ENCODE measurements at places on chromosomes 11 and 22. TPM values are rescaled to one million over a fixed set of nuclear protein-coding genes. Genes with fewer than 3 reads are reported as not detected.

- DNase-seq = no peak
Measured at GRCh38 chr22:35381424-35382009, 621 bp downstream of the HMOX1 start.

- no peak for DNase-seq
Measured at GRCh38 chr11:105458071-105458470, 151.8 kb upstream of the GRIA4 start.

DNA sequence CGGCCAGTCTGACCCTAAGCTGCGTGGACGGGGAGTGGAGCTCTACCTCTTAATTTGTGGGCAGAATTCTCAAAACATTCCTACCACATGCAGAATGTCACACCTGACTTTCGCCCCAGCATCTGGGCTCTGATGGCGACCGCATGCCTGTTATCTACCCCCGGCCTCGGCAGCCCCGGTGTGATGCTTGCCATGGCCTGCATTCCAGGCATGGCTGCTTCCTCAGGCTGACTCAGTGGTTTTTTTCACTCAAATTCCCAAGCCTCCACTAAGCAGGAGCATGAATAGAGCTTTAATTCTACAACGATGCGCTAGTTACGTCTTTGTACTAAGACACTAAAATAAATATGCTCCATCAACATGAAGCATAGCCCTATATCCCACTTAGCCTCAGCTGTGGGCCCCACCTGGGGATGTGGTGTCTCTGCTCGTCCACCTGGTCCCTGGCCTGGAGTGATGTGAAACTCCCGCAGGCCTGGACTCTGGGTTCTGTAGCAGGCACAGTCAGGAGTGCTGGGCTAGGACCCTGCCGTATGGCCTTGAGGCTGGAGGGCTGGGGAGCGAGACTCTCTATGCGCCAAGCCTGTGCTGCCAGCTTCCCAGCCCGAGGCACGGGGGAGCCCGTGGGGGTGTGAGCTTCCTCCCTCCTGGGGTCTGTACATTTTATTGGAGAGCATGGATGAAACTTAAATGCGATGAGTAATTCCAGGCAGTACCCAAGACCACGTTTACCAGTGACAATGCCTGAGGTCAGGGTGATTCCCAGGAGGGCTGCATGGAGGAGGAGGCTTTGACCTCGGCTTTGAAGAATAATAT is 153.2 kb downstream of the CTTN start:
- no peak for DNase-seq

HBD gene
- not detected for polyA plus RNA-seq

- DNase-seq = peak; percentile 72
Measured at GRCh38 chr11:96097844-96098421, 174.0 kb upstream of the MTMR2 start.

SYT8 gene
- polyA plus RNA-seq = 2.3 TPM

OR2AG2 gene
- polyA plus RNA-seq = not detected

GRCh38 chr22:47155131-47155885 is 392.9 kb downstream of the TBC1D22A start:
- DNase-seq = no peak

GRCh38 chr22:22201185-22201929 is 43.2 kb upstream of the VPREB1 start:
- peak; percentile 25 for DNase-seq

- no peak for DNase-seq
Measured at GRCh38 chr11:129704831-129705230, 110.8 kb upstream of the TMEM45B start.

- DNase-seq = no peak
Measured at GRCh38 chr11:61950035-61950547, at the start of gene BEST1. Gene BEST1, plus strand, starts transcription at chr11:61950351. Its CDS starts 1,456 bp downstream, at chr11:61951807.

DNA sequence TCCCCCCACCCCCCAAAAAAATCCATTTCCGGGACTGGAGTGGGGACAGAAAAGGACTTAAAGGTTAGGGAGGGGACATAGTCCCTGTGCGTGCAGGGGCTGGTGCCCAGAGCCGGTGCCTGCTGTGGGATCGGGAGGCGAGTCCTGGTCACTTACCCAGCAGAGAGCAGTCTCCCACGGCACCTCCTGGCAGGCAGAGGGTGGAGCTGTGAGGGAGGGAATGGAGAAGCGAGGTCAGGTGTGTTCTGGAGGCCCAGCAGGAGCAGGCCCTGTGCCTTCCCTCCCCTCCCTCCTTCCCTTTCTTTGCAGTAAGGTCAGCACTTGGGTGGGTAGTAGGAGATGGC is 28.4 kb downstream of the SHANK3 start:
- DNase-seq = peak; percentile 18

- no peak for DNase-seq
Measured at GRCh38 chr11:76410851-76411357, 29.8 kb downstream of the GVQW3 start.

DNA sequence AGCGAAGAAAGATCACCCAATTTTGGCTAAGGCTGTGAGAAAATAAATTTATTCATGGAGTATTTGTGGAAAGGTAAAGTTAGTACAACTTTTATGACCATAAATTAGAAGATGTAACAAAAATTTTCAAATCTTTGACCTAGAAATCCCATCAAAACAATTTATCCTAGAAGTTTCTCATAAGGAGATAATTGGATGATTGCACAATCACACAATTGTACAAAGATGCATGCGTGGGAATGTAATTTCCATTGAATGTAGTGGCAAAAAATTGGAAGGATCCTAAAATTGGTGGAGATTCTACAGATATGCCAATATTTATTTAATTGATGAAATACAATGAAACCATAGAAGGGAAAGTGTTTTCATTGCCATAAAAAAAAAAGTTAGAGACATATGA is 11.6 kb downstream of the SRPRA start:
- DNase-seq = no peak

DNA sequence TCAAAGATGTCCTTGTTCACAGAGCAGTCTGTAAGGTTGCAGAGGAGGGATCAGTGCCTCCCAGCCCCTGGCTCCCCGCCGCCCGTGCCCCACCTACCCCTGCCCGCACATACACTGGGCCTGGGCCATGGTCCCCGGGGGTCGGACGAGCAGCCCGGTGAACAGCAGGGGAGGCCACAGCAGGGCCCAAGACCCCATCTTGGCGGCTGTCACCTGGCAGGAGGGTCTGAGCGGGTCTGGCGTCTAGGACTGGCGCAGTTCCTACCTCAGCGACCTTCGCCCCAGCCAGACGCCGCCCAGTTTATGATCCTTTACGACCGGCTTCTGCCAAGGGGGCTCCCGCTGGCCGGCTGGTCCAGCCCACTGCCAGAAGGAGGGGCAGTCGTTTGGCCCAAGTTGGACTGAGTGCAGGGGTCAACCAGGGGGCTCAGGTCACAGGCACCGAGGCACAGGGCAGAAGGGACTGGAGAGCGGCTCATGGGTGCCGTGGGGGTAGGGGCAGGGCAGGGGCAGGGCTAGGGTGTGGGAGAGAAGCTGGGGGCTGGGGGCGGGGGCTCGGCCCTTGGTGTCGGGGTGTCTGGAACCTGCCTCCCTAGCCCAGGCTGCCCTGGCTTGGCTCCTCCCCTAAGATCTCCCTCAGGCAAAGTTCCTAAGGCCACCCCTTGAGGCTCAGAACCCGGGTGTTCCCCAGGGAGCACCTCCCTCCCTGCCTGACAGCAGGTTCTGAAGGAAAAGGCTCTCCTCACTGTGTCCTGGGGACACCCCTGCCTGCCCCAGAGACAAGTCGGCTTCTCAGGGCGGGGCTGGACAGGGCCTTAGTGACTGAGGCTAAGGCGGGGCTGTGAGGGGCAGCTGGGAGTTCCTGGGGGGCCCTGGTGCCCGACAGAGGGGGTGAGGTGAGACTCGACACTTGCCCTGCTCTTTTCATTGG is at the start of gene CDHR5:
Gene CDHR5 (minus strand): TSS at position 251 of the 931 bp plus-strand sequence. CDS start 53 bp downstream, at position 198.
- DNase-seq = peak; percentile 41

DNA sequence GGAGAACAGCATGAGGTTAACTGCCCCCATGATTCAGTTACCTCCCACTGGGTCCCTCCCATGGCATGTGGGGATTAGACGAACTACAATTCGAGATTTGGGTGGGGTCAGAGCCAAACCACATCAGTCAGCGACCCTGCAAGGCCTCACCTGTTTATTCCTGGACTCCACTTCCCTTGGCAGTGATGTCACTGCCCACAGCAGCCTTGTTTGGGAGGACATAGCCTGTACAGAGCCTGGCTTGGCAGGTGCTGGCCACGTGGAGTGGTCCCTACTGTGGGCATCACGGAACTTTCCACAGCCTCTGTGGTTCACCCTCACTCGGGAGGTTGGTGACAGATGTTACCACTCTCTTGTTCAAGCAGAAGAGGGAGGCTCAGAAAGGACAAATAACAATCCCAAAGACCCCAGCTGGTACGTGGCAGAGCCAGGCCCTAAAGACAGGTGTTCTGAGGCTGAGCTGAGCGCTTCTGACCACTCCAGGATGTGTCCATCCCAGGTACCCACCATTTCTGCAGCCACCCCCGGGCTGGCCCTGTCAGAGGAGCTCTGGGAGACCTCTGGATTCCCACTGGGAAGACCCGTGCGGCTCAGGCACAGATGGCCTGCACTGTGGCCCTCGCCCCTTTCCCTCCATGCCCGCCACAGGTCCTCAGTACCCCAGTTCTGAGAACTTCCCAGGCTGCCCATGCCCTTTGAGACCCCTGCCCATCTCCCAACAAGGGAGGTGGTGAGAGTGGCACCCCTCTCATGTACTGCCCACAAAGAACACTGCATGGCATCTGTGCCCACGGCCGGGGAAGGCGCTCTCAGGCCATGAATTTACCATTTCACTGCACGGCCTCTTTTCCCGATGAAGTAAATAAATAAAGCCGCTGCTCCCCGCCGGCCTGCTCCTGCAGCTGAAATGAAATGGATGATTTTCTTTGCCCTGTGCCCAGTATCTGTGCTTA is 605.8 kb downstream of the TBC1D22A start:
- DNase-seq = no peak

DNA sequence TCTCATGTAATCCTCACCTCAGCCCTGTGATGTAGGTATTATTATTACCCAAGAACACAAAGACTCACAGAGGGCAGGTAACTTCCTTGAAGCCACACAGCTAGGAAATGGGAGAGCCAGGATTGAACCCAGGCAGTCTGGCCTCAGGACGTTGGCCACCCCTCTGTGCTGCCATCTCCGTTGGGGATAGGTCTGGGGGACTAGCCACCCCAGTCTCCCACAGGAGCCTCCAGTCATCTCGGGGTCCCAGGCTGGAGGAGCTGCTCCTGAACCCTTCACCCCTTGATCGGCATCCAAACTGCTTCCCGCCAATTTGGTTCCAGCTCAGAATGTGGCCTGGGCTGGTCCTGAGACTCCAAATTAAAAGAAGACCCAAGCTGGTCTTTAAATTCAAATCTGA is 10.4 kb upstream of the TCF20 start:
- DNase-seq = no peak

DNA sequence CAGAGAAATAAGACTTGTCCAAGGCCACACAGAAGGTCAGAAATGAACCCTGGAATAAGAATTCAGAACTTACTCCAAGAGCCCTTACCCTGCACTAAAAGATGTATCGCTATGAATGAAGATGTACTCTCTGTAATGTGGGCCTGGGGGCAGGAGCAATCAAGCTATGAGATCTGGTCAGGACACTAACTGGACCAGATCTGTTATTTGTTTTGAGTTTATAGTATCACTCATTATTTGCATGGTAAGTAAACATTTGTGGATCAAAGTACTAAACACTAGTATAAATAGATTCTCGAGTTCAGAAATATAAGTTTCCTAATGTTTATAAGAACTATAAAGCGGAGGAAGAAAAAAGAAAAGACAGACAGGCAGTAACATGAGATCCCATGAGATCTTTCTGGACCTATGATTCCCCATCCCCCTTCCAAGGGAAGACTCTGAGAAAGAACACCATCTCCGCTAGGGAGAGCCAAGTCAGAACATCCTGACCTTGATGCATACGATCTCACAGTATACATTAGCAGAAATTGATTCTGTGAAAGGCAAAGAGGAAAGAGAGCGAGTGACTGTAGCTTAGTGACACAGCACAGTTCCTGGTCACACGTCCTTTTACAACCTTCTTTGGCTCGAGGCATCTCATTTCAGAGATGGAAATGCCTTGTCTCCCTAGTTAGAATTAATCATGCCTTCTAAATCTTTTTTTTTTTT is 71.2 kb downstream of the USP35 start:
- peak; percentile 5 for DNase-seq

GRCh38 chr11:69554849-69555248 is 73.4 kb downstream of the LINC01488 start:
- DNase-seq = peak; percentile 11

- no peak for DNase-seq
Measured at GRCh38 chr11:95404370-95404769, 173.4 kb upstream of the SESN3 start.

GRCh38 chr22:39123751-39124581 is 26.9 kb downstream of the APOBEC3H start:
- DNase-seq = no peak

GRCh38 chr11:104000798-104001197 is 35.6 kb upstream of the DDI1 start:
- DNase-seq = no peak

DNA sequence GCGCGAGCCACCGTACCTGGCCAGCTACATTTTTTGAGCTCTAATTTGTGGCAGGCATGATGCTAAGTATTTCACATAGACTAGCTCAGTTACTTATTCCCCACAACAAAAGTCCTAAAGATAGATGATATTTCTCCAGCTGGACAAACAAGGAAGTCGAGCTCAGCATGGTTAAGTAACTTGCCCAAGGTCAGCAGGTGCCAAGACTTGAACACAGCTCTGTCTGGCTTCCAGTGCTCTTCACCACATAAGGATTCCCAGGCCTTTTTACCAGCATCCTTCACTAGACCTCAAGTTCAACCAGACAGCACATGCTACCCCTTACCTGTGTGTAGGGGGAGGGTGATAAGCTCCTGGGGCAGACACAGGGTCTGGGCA is 177.3 kb upstream of the NCAM1 start:
- DNase-seq = no peak

GDPD4 gene
- polyA plus RNA-seq = not detected

GRCh38 chr22:39943953-39944872 is 16.0 kb upstream of the TMA7B start:
- DNase-seq = no peak

PGA5 gene
- polyA plus RNA-seq = not detected

- no peak for DNase-seq
Measured at GRCh38 chr11:94868468-94868867, 100.3 kb downstream of the AMOTL1 start.

DNA sequence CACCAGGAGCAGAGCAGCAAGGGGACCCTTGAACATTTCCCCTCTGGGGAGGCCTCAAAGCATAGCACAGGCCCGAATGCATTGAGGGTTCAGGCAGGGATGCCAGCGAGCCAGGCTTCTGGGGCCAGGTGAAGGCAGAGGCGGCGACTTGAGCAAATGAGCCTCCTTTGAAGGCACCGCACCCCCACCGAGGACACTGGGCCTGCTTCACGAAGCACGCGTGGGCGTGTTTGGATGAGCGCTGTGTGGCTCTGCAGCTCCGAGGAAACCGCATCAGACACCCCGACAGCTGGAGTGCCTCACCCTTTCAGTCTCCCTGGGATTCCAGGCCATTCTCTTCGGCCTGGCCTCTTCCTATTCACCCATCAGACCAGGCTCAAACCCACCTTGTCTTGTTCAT is 301.8 kb downstream of the NTM start:
- DNase-seq = no peak

DNA sequence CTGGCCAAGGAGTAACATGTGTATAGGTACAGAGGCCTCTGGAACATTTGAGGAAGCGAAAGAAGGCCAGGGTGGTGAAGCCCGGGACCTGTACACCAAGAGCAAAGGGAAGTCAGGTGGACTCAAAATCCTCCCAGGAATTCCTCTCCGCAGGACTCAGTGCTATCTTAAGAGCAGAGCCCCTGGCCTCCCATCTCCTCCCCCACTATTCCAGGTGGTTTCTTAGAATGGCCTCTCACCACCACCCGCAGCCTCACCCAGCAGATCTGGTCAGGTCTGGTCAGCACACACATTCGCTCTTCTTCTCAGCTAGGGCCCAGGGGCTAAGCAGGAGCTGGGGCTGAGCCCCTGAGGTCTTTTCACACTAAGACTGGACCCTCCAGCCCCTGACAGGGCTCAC is 59.1 kb downstream of the SCGB1A1 start:
- no peak for DNase-seq
